NCI-H345 (cell line): ENCODE measurements at places on chromosomes 13 and 19.

- DNase-seq: no peak
Observed at GRCh38 chr13:25112695-25113255, 16.8 kb downstream of the PABPC3 start.

- no peak for DNase-seq
Observed at GRCh38 chr13:39378306-39378705, 224.7 kb downstream of the LHFPL6 start.

GRCh38 chr19:51520728-51521127, 10.7 kb downstream of the SIGLEC6 start:
- no peak for DNase-seq

DNA sequence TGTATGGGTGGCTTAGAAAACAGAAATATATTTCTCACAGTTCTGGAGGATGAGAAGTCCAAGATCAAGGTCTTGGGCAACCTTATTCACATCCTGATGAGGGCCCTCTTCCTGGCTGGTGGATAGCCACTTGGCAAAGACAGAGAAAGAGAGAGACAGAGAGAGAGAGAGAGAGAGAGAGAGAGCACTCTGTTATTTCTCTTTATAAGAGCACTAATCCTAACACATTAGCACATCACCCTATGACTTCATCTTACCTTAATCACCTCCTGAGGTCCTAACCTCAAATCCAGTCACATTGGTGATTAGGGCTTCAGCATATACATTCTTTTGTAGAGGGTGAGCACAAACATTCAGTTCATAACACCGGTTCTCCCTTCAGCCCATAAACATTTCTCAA, 430.3 kb downstream of the EFNB2 start:
- DNase-seq: no peak

DNA sequence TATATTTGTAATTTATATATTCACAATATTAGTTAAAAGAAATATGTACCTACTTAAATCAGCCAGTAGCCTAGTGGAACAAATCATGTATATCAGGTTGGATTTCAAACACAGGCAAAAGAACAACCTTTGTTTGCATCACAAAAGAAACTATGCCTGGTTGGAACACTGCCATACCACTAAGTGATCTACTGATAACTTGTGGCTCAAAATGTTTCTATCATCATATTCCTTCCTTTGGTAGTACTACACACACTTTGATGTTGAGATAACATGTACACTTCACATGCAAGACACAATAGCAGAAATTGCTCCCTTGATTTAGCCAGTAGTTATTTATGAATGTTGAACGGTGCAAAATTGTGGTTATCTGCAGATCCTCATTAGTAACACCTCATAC, 146.0 kb upstream of the GPC6 start:
- peak; percentile 57 for DNase-seq

DNA sequence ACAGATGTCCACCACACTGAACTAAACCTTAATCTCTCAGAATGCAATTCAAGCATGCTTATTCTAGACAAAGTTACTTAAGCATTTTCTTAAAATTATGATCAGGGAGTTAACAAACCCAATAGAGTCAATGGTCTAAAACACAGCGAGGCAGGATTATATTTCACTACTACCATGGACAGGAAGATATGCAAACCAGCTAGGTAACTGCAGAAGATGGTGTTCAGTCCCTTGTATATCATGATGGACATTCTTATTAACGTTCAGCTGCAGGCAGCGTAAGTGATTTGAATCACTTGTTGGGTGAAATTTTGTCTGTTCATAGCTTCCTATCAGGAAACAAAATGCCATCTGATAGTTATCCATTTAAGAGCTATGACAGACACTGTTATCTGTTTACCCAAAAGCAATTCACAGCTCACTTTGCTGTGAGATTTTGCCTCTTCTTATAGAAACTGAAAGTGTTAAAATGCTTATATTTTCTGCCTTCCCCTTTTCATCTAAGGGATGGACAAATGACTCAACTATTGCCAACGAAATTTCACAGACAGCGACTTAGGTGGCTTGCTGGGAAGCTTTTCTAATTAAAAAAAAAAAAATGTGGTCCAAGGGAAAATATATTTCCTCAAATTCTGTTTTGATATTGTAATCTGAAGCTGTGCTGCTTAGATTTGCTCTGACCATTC, 591.9 kb downstream of the DACH1 start:
- DNase-seq: no peak

GRCh38 chr13:101751488-101751887, 299.0 kb downstream of the ITGBL1 start:
- DNase-seq: peak; percentile 93
